ENCODE measurements at places on chromosomes 6 and 20. TPM values are rescaled to one million over a fixed set of nuclear protein-coding genes. Genes with fewer than 3 reads are reported as not detected.

Gene PDYN
- not detected for total RNA-seq

Gene B3GALT4
- total RNA-seq = 1.8 TPM

Gene TXLNB
- 0.18 TPM for total RNA-seq

Gene NKAIN4
- not detected for total RNA-seq

Gene SMPD2
- total RNA-seq = 7.0 TPM

DNA sequence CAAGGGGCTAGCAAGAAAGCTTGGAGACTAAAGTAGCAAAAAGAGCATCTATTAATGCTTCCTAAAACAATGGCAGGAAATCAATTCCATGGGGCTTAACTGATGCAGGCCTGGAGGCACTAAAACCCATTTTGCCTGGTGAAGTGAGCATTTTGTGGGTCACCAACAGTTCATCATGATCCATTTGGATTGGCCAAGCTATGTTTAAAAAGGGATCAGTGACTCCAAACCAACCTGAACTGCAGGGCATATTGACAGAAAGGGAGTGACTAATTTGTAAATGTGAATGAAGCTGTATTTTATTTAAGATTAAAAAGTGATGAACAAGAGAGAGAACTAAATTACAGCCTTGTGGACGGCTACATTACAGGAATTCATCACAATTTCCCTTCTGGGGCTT lies 132.0 kb downstream of the PCSK2 start:
- no peaks in the 10 kb centered on the region for H3K36me3 ChIP-seq
- H3K4me3 ChIP-seq = no peak overlapping the region
- DNase-seq = no peak

DNA sequence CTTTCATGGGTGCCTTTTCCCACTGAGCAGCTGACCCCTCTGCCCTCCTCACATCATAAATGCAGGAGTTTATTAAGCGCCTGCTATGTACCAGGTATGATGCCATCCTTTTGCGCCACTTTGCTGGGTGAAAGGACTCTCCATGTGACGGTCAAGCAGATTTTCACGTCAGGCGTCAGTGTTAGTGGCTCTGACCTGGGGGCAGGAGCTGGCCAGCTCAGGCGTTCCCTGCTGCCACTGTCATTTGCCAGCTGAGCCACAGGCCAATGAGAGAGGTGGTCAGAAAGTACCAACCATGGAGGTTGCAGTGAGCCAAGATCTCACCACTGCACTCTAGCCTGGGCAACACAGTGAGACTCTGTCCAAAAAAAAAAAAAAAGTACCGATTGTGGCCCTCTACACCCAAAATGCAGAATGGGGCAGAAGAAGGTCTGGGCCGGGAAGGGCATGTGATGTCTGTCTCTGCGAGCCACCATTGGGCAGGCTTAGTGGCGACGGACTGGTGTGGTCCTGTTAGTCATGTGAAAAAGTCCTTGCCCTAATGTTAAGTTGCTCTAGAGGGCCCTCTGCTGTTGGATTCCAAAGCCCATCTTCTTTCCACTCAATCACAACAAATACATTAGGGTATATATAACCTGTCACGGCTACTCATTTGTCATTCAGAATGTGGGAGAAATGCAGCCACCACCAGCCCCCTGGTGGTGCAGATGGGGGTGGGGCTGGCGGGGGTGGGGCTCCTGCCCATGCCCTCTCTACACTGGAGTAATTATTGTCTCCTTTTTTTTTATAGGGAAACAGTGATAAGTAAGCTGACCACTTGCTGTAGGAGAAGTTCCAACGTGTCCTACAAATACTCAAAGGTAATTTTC lies 18.4 kb upstream of the SLC22A1 start:
- H3K4me1 ChIP-seq = no peaks in the 10 kb centered on the region
- no peak overlapping the region for H3K27ac ChIP-seq
- no peaks in the 10 kb centered on the region for H3K27me3 ChIP-seq

- H3K4me3 ChIP-seq = no peak overlapping the region
- no peak overlapping the region for H3K27ac ChIP-seq
- peaks cover 21% of the 10 kb centered on the region for H3K27me3 ChIP-seq
- no peaks in the 10 kb centered on the region for H3K4me1 ChIP-seq
- DNase-seq = no peak
- no peaks in the 10 kb centered on the region for H3K36me3 ChIP-seq
Observed at GRCh38 chr6:148716811-148717210, 30.0 kb upstream of the UST start.

- no peak overlapping the region for H3K27ac ChIP-seq
- no peak overlapping the region for H3K4me3 ChIP-seq
- DNase-seq = no peak
- H3K36me3 ChIP-seq = no peaks in the 10 kb centered on the region
- no peaks in the 10 kb centered on the region for H3K4me1 ChIP-seq
- no peaks in the 10 kb centered on the region for H3K27me3 ChIP-seq
Observed at GRCh38 chr6:138278326-138278725, 60.0 kb upstream of the PBOV1 start.

- no peak overlapping the region for H3K27ac ChIP-seq
- H3K4me1 ChIP-seq = no peaks in the 10 kb centered on the region
- H3K4me3 ChIP-seq = no peak overlapping the region
- no peaks in the 10 kb centered on the region for H3K36me3 ChIP-seq
Observed at GRCh38 chr6:168676552-168677322, 235.8 kb downstream of the SMOC2 start.

- DNase-seq = no peak
- no peaks in the 10 kb centered on the region for H3K36me3 ChIP-seq
- H3K4me3 ChIP-seq = no peak overlapping the region
- no peaks in the 10 kb centered on the region for H3K27me3 ChIP-seq
- no peaks in the 10 kb centered on the region for H3K4me1 ChIP-seq
Observed at GRCh38 chr6:88376768-88377387, 210.7 kb upstream of the CNR1 start.

DNA sequence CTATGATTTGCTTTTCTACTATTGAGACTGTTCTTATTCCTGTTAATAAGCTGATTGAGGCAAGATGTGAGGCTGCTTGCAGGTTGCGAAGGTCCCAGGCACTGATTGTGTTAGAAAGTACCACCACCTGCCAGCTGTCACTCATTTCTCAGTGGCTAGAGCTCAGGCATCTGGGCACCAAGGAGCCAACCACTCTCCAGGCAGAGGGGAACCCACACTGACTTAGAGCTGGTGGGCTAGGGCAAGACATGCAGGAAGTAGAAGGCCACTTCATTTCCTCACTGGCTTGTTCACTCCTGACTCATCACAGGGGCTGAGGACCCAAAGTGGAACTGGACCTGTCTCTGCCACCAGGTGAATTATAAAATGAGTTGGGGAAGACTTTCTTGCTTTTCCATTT lies 7.8 kb upstream of the DLL1 start:
- no peak for DNase-seq
- H3K4me1 ChIP-seq = peaks cover 14% of the 10 kb centered on the region
- peaks cover 52% of the 10 kb centered on the region for H3K27me3 ChIP-seq
- no peak overlapping the region for H3K27ac ChIP-seq
- no peak overlapping the region for H3K4me3 ChIP-seq

DNA sequence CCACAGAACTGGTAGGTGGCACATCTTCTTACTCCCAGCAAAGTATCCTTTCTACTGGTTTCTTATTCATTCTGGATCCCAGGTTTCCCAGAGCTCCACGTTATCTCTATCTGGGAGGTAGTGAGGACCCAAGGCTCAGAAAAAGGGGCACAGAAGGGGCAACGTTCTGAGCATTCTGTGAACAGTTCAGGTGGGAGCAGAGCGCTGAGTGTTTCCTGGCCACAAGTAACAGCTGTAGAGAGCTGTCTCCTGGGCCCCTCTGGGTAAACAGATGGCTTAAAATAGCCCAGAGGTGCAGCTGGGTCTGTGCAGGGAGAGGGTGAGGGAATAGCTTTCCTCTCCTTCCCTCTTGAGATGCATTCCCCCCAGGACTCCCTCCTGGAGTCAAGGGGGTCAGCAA lies 2.1 kb downstream of the APOBEC2 start:
- H3K36me3 ChIP-seq = peaks cover 17% of the 10 kb centered on the region
- no peaks in the 10 kb centered on the region for H3K27me3 ChIP-seq
- peaks cover 15% of the 10 kb centered on the region for H3K4me1 ChIP-seq
- no peak for DNase-seq
- no peak overlapping the region for H3K4me3 ChIP-seq

- no peaks in the 10 kb centered on the region for H3K36me3 ChIP-seq
- H3K4me1 ChIP-seq = peaks cover 10% of the 10 kb centered on the region
- no peak overlapping the region for H3K27ac ChIP-seq
- no peak for DNase-seq
- no peaks in the 10 kb centered on the region for H3K27me3 ChIP-seq
Observed at GRCh38 chr20:24314053-24314452, 155.4 kb upstream of the SYNDIG1 start.

- peak; percentile 15 for DNase-seq
- H3K4me1 ChIP-seq = peaks cover 39% of the 10 kb centered on the region
- H3K27me3 ChIP-seq = no peaks in the 10 kb centered on the region
- H3K4me3 ChIP-seq = peak overlapping the region; percentile 88
Observed at GRCh38 chr20:25695532-25696370, 902 bp downstream of the ZNF337 start.

GRCh38 chr20:55741801-55742200 lies 263.5 kb downstream of the CBLN4 start:
- H3K4me1 ChIP-seq = no peaks in the 10 kb centered on the region
- H3K27me3 ChIP-seq = no peaks in the 10 kb centered on the region
- no peaks in the 10 kb centered on the region for H3K36me3 ChIP-seq
- H3K27ac ChIP-seq = no peak overlapping the region
- H3K4me3 ChIP-seq = no peak overlapping the region
- no peak for DNase-seq

DNA sequence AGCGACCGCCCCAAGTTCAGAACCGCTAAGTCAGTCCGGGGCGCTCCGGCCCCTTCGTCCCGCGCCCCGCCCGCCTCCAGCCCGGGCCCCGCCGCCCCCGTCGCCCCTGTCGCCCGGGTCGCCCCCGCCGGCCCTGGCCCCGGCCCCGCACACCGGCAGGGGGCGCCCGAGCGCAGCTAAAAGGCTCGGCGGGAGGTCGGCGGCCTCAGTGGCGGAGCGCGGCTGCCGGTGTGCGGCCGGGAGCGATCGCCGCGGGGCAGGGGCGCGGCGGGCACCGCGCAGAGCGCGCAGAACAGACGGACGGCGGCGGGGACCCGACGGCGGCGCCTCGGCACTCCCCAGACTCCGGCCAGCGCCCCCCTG lies at the start of gene FNDC1:
FNDC1 (plus strand) TSS at position 208 of the 363 bp plus-strand sequence. CDS start 197 bp downstream, outside the sequence.
- peaks cover 6% of the 10 kb centered on the region for H3K4me1 ChIP-seq
- peaks cover 75% of the 10 kb centered on the region for H3K27me3 ChIP-seq
- no peak within 1 kb of the TSS for H3K27ac ChIP-seq
- no peaks in the 10 kb centered on the region for H3K36me3 ChIP-seq
- DNase-seq = peak; percentile 83
- peak within 1 kb of the TSS; percentile 66 for H3K4me3 ChIP-seq

DNA sequence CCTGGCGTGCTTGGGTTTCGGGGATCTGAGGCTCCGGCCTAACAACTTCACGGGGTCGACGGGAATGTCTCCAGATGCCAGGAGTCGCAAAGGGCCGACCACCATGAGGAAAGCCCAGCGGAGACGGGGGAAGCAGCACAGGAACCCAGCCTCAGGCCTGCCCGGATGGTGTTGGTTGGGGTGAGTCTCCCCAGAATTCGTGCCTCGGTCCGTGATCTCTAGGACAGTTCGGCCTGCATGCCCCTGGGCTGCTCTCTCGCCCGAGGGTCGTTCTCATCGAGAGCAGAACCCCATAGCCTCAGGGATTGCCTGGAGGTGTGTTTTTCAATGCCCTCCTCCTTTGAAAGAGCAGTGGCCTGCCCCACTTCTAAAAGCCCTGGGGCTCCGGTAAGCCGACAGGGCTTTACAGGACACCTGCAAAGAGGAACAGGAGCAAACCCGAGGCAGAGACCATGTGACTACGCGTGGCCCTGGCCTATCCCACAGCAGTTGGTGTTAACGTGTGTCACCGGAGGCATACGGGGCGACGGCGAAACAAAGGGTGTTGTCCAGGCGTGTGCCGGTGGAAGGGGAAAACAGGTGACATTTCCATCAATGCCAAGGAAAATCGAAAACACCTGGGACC lies 973.1 kb upstream of the DEFB115 start:
- no peak for DNase-seq
- peaks cover 16% of the 10 kb centered on the region for H3K36me3 ChIP-seq
- H3K4me3 ChIP-seq = peak overlapping the region; percentile 81
- H3K27me3 ChIP-seq = no peaks in the 10 kb centered on the region
- peak overlapping the region; percentile 86 for H3K27ac ChIP-seq
- H3K4me1 ChIP-seq = peaks cover 36% of the 10 kb centered on the region

GRCh38 chr6:32890831-32891230 lies 36.8 kb downstream of the PSMB9 start:
- peaks cover 12% of the 10 kb centered on the region for H3K4me1 ChIP-seq
- no peak overlapping the region for H3K4me3 ChIP-seq
- no peaks in the 10 kb centered on the region for H3K36me3 ChIP-seq
- no peaks in the 10 kb centered on the region for H3K27me3 ChIP-seq
- H3K27ac ChIP-seq = no peak overlapping the region
- no peak for DNase-seq

DNA sequence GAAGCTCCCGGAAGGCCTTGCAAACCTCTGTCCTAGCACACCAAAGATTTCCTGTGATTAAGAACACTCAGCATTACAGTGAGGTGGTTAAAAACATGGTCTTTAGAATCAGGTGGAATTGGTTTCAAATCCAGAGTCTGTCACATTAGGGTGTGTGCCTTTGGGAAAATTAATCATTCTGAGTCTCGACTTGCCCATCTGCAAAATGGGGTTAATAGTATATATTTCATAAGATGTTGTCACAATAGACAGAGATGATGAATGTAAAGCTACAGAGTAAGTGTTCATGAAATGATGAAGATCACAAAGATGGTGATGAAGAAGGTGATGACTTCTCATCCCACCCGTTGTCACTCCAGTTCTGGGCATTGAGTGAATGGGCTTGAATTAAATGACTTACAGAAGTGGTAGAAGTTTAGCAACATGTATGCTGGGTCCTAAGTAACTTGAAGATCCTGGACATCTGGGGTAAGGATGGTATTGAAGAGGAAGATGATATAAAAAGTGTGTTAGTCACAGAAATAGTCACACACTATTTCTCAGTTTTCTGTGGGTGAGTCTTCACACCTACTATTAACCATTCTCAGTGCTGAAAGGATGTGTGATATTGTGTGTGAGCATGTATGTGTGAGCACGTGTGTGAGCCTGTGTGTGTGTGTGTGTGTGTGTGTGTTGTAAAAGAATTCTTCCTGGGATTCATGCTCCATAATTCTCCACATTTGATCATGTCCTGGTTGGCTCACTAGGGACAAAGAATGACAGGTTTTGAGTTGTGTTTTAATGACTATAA lies 28.0 kb upstream of the NEDD9 start:
- peaks cover 39% of the 10 kb centered on the region for H3K36me3 ChIP-seq
- peaks cover 47% of the 10 kb centered on the region for H3K4me1 ChIP-seq
- DNase-seq = no peak

Measured in activated naive CD8-positive, alpha-beta T cell treated with anti-CD3 and anti-CD28 coated beads for 36 hours (primary cell).